ENCODE measurements at places on chromosomes 4 and X.

DNA sequence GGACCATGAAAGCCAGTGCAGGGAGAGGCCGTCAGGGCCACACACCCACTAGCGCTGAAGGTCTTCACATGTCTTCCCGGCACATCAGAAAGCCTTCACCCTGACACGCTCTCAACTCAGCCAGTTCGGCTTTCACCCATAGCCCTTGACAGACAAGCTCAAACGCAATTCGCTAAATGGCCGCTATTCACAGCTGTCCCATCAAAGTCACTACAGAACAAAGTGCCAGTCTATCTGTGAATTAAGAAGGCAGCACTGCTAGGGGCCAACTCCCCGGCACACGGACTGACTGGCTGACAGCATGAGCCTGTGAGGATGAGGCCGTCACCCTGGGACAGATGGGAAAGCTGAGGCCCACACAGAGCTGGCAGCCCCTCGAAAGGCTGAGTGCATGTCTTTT lies 45.7 kb downstream of the ACOX3 start:
- DNase-seq: peak; percentile 52

DNA sequence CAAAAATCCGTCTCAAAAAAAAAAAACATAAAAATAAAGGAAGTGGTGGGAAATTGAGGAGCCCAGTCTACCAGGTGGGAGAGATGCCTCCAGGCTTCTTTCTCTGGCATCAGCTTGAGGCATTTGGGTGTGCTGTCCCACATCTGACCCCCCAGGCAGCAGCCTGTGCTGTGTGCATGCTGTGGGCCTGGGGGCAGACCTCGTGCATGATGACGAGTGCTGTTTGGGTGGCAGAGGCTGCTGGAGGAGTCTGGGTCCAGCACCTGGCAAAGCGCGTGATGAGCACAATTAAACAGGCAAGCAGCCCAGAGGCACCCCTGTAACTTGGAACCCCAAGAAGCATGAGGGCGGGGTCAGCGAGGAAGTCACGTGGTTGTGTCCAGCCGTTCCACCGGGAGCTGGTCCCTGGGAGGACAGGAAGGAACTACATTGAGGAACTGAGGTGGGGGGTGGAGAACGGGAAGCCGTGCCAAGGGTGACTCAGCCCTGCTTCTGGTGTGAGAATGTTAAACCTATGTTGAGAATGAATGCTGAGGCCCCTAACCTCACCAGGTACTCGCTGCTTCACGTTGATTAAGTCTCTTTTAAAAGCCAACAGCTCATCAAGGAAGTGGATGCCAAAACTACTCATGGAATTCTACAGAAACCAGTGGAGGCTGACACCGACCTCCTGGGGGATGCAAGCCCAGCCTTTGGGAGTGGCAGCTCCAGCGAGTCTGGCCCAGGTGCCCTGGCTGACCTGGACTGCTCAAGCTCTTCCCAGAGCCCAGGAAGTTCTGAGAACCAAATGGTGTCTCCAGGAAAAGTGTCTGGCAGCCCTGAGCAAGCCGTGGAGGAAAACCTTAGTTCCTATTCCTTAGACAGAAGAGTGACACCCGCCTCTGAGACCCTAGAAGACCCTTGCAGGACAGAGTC lies 6.1 kb downstream of the TACC3 start:
- DNase-seq: peak; percentile 11

- no peak for DNase-seq
Measured at GRCh38 chr4:10237131-10237530, 120.5 kb upstream of the WDR1 start.

- DNase-seq: no peak
Measured at GRCh38 chrX:74902806-74903205, 22.4 kb downstream of the NEXMIF start.

DNA sequence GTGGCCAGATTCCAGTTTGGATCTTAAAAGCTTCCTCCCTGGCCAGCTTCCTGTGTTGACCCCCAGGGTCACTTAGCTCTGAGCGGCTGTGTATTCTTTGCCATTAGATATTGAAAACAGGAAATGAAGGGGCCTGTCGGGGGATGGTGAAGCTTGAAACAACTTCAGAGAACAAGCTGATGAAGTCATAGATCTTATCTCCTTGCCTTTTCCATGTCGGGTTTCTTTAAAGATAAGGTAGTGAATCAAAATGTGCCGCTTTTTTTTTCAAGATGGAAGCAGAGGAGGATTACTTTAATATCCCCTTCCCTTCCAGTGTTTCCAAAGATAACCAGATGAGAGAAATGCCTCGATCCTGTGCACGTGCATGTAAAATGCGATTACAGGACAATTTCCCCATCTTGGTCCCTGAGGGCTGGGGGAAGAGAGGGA lies 508.5 kb downstream of the MID1IP1 start:
- DNase-seq: no peak

DNA sequence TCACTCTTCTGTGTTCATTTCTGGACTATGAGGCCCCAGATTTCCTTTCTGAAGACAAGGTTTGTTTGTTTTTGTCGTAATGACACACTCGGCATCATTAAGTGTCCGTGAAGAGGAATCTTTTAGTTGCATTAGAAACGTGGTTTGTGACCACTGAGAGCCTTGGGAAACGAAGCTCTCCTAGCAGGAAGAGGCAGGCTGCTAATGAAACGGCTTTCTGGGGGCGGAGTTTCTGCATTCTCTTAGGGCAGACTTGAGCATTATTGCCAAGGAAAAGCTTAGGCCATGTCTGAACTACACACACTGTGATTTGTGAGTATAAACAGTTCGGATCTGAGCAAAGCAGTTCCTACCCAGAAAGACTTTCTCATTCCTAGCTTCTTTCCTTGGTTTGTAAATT lies 64.0 kb downstream of the SOX3 start:
- no peak for DNase-seq

GRCh38 chrX:25043192-25043591 lies 27.4 kb upstream of the ARX start:
- no peak for DNase-seq

- DNase-seq: no peak
Measured at GRCh38 chr4:80365928-80366327, 30.4 kb downstream of the CFAP299 start.

DNA sequence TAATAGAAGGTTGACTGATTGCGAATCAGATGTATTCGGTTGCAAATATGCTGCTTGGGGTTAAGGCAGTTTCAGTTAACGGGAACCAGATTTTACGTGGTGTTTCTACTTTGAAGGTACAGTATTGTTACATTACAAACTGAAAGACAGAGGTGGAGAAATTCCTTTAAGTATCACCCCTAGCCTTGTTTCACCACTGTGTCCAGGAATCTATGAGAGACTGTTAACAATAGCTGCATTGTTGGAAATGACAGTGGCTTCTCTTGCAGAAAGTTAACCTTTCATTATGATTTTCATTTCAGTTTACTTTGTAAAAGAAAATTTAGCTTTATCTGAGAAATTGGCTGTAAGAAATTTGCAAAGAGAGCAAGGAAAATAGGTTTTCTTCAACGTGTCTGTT lies 2.6 kb downstream of the CDKL5 start:
- no peak for DNase-seq

DNA sequence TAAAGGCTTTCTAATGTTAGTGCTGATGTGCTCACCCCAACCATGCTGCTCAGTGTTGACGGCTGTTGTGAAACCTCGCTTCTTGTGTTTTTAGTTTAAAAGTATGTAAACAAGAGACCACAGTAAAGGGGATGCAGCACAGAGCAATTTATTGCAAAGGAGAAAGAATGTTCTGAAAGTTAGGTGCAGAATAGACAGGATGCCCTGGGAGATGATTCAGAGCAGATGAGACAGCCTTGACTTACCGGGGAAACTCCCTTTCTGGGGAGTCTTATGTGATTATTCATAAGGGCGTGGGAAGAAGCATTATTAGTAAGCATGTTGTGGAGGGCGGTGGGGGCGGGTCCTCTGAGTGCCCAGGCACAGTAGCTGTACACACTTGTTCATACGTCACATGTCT lies 47.7 kb downstream of the EVC start:
- no peak for DNase-seq

- peak; percentile 43 for DNase-seq
Measured at GRCh38 chrX:57121162-57121755, at the start of gene SPIN2B. SPIN2B (minus strand) TSS chrX:57121548.

- DNase-seq: no peak
Measured at GRCh38 chr4:73468170-73468569, 13.4 kb upstream of the AFM start.

DNA sequence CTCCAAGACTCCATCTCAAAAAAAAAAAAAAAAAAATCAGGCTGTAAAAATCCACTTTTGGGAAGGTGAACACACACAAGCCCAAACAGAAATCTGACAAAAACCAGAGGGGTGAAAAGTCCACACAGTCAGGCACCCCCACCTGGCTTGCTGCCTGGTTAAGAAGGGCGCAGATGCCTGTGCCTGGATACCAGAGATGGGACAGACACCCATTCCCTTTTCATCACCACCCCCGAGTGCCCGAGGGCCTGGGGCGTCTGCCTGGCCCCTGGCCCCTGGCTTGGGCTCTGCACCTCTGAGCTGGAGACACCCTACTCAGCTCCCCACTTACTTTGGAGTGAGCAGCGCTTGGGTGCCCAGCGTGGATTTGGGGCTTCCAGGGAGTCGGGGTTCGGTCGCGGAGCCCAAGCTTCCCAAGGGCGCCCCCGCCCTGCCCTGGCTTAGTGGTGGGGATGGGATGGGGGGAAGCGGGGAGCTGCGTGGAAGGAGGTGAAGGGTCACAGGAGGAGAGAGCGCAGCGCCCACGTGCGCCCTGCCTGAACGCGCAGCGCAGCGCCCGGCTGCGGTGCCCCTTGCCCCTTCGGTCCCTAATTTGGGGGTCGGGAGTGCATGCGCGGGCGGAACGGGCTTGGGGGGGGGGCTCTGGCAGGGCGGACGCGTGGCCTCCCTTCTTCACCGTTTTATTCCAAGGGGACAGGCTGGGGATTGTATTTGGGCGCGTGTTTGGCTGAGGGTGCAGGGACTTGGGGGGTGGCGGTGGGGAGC lies 11.3 kb downstream of the SHOX start:
- DNase-seq: no peak

DNA sequence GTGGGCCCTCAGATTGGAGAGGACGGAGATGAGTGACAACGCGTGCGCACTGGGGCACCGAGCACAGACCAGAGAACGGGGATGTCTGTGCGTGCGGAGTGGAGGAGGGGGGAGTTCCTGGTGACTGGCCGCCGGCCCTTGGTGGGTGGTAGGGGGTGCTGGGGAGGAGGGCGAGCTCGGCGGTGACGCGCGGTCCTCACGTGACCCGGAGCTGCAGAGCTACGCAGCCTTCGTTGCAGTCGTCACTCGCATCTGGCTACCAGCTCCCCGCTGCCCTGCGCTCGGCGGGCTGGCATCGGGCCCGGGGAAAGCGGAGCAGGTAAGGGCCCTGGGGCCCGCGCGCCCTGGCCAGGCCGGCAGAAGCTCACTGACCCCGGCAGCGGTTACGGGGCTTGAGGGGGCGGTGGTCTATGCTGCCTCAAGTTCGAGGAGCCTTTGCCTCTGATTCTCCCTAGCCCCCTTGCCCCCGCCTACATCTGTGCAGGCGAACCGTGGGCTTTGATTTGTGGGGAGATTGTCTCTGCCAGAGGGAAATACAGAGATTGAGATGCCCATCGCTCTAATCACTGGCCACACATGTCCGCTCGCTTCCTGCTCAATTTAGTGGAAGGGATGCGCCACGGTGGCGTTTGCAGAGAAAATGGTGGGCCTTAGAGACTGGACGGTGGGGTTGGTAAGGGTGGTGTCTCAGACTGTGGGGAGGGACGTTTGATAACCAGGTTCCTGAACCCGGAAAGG lies at the start of gene ARMCX4:
TSS of gene ARMCX4 (plus strand) at position 245 of the 738 bp plus-strand sequence. CDS start 3,134 bp downstream, outside the sequence.
- peak; percentile 45 for DNase-seq

GRCh38 chr4:8506373-8507195 lies 66.0 kb downstream of the TRMT44 start:
- no peak for DNase-seq

- no peak for DNase-seq
Measured at GRCh38 chrX:153779891-153780677, 757 bp upstream of the SRPK3 start.

DNA sequence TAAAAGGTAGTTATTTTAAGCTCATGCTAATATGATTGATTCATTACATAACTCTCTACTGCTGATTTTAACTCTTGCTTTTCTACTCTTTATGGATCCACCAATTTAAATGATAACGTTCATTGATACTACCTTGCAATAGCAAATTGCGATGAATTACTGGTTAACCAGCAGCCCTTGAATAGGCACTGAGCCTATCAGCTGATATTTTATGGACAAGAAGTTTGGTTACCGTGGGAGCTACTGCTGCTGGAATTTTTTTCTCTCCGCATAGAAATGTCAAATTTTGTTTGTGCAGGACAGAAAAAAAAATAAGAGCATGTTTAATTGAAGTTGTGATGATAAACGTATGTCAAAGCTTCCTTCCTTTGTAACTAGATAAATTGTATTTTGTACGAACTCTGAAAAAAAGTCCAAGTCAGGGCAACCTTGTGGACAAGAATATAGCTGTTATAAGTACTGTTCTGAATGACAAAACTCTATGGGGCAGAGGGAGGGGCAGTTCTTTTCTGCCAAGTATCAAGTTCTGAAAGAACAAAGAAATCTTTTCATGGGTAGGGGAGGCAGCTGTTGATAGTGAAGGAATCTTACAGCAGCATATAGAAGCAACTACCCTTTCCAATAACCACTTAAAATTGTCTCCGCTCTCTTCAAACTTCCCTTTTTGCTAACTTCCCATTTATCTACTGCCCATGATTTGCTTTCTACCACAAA lies 434.9 kb upstream of the PABPC4L start:
- DNase-seq: no peak

- no peak for DNase-seq
Measured at GRCh38 chrX:120642871-120643270, 13.0 kb upstream of the C1GALT1C1 start.

DNA sequence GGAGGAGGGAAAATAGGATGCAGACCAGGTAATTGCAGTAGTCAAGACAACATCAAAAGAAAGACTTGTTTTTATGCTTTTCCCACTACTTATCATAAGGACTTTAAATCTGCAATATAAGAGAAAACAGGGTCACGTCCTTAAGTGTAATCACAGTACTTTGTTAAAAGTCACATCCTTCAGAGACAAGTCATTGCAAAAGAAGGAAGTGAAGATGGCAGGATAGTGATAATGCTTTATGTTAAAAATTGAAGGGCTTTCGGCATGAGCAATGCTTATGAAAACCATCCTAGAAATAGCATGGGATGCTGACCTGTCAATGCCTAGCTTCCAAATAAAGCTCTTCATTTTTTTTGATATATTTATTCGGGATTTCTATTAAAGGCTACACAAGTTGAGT lies 110.2 kb upstream of the TENM3 start:
- no peak for DNase-seq

DNA sequence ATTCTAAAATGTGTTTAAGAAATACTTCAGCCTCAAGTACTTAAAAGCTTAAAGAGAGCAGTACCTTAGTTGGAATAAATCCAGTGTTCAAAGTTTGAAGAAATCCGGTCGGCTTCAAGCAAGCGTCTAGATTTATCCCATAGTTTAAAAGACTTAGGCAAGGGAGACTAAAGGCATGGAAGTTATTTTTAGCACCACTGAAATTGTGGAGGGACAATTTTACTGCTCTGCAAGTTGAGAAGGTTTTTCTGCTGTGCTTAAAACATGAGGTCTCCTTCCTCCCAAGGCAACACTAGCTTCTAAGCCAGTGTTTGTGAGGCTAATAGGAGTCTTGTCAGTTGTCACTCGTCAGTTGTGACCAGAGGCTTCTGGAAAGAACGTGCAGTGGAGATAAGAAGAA lies 183.5 kb downstream of the MSL3 start:
- no peak for DNase-seq

Measured in hippocampal formation (tissue), 2 donors.